ENCODE measurements at places on chromosomes 2 and 18. TPM values are rescaled to one million over a fixed set of nuclear protein-coding genes. Genes with fewer than 3 reads are reported as not detected.

DNA sequence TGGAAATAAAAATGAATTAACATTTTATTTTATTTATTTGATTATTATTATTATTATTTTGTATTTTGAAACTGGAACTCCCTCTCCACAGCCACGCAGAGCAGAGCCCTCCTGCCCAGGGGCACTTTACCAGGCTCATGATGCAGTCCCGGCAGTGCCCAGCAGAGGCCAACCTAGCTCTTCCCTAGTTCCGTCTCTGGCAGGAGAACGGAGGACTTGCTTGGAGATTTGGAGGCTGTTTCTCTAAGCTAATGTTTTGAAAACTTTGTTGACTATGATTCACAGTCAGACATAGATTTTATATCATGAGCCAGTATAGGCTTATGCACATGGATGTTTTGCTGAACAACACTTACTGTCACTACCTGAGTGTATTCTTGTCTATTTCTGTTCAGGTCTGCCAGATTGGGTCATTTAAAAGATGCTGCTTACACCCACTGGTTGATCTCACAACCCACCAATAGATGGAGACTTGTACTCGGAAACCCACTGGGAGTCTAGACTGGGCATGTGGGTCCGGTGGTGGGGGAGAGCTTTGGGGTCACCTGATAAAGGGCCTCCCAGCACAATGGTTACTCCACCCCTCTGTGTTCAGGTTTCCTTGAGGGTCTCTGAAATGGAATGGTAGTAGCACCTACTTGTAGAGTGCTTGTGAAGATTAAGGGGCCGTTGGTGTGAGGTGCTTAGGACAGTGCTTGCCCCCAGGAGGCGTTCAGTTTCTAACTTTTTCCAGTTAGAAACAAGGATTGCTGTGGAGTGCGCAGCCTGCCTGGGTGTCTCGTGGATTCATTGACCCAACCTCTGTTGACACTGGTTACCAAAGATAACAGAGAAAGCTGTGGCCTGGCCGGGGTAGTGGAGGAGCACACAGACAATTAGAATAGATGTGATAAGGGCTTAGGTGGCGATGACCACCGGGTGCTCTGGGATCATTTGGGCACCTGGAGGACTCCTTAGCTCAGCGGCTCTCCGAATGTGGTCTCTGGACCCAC, 177.3 kb downstream of the HAUS1 start:
- peak; percentile 55 for DNase-seq

GRCh38 chr18:1653873-1654272, 749.2 kb downstream of the ADCYAP1 start:
- no peak for DNase-seq

DNA sequence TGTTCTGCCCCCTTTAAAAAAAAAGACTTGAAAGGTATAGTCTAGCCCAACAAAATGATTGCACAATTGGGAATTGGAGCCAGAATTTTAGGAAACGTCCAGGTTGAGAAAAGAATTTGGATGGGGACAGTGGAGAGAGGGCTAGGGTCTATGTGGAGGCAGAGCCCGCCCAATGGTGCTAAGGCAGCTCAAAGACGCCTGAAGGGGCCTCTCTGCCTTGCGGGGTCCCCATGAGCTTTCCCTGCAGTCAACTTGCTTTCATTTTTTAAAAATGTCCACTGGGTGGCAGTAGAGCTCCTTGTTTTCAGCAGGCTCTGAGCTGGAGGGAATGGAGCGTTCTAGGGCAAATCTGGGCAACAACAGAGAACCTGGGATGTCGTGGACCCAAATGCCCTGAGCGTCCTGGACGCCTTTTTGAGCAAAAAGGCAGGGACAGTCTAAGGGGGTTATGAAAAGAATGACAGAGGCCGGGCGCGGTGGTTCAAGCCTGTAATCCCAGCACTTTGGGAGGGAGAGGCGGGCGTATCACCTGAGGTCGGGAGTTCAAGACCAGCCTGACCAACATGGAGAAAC, 40.2 kb upstream of the ITM2C start:
- DNase-seq: peak; percentile 83

- DNase-seq: no peak
Observed at GRCh38 chr2:203721781-203722300, 15.4 kb downstream of the CD28 start.

GRCh38 chr18:37253394-37254235, 312.0 kb downstream of the CELF4 start:
- DNase-seq: no peak

DNA sequence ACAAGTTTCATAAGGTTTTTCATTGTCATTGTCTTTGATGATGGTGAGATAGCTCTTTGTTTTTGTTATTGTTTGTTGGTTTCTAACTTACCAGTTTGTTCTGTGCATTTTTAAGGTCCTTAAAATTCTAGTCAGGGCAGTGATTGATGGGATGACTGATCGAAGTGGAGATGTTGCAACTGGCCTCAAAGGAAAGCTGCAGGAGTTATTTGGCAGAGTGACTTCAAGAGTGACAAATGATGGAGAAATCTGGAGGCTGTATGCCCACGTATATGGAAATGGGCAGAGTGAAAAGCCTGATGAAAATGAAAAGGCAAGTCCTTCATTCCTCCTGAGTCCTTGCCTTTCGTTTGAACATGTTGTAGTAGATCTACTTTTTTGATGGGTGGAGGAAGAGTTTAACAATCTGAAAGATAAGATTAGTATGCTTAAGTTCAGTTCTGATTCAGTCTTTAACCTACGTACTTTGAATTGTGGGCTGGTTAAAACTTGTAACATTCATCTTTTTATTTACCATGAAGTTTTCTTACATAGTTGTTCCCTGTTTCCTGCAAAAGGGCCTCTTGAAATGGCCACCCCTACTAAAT, 135.8 kb upstream of the LTBP1 start:
- no peak for DNase-seq

DNA sequence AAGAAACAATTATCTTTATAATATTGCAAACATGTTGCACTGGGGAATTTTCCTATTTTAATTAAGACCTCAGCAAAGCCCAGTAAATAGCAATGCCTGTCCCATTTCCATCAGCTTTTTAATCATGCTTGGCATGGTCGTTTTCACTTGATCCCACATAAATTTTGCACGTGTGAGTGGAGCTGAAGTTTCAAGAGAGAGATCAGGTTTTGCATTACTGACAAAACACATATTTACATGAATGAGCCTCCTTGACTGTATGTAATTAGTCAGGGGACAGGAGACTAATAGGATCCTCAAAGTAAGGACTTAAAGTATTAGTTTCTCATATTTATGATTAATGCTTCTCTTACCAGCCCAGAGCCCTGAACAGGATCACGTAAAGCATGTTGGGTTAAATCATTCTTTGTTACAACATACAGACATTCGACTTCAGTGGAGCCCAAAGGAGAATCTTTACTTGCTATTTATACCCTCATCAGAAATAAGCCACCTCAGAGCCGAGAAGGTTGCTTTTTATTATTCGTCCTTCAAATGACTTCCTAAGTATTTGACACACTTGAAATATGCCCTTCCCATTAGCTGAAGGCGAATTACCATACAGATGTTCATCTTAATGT, 711.3 kb downstream of the GALR1 start:
- DNase-seq: no peak

DNA sequence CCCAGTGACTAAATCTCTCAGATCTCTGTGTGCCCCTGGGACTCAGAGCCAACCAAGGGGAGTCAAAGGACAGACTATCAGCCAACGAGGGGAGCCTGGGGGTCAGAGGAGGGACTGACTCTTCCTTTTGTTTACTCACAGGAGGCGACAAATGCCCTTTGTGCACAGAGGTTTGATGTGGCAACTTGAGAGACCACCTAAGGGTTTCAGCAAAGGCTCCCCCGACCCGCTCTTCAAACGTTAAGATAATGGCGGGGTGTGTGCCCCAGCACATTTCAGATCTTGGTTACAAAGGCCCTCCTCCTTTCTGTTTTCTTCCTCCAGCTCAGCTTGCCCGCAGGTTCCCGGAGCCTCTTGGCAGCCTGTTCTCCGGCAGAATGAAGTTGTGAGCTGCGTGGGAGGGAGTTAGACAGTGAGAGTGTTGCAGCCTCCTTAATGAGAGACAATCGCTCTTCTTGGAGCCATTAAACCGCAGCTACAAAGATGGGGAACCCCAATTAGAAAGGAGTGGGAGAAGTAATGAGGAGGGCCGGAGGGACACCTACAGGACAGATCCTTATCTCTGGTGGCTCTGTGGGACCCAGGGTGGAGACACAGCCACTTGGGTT, 76.2 kb downstream of the KIAA2012 start:
- peak; percentile 31 for DNase-seq

GRCh38 chr2:241234066-241234790, 45.8 kb downstream of the ANO7 start:
- DNase-seq: no peak

DNA sequence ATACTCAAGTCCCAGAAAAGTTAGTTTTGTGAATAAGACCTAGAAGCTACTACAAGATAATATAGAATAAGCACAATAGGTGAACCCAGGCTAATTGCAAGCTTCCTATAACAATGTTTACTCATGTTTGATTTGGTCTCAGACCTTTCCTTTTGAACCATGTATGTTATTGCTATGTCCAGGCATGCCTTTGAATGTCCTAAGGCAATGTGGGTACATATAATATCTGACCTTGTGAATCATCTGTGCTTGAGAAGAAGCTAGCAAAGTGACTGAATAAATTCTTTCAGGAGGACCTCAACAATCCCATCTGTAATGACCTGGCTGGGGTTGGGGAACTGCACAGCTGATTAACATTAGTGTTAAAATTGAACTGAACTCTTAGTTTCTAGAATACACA, 1285.9 kb upstream of the CELF4 start:
- no peak for DNase-seq

- no peak for DNase-seq
Observed at GRCh38 chr2:3465844-3466481, 53.4 kb downstream of the ADI1 start.

DNA sequence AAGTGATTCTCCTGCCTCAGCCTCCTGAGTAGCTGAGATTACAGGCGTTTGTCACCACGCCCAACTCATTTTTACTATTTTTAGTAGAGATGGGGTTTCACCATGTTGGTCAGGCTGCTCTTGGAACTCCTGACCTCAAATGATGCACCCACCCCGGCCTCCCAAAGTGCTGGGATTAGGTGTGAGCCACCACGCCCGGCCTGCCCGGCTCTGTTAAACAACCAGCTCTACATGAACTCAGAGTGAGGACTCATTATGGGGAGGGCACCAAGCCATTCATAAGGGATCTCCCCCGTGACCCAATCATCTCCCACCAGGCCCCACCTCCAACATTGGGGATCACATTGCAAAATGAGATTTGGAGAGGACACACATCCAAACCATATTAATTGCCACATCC, 8.8 kb downstream of the ATIC start:
- DNase-seq: no peak

DNA sequence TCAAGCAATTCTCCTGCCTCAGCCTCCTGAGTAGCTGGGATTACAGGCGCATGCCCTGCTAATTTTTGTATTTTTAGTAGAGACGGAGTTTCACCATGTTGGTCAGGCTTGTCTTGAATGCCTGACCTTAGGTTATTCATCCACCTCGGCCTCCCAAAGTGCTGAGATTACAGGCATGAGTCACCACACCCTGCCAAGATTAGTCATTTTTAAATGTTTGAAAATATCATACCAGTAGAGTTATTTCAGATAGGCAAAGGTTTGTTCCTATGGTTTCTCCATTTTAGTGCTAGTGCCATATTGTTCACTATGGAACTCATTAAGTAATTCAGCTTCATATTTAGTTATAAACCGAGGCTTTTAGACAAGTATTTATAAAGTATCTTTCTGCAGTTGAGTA, 52.3 kb downstream of the HIBCH start:
- no peak for DNase-seq

GRCh38 chr2:111912547-111912946, 14.1 kb downstream of the MERTK start:
- no peak for DNase-seq

DNA sequence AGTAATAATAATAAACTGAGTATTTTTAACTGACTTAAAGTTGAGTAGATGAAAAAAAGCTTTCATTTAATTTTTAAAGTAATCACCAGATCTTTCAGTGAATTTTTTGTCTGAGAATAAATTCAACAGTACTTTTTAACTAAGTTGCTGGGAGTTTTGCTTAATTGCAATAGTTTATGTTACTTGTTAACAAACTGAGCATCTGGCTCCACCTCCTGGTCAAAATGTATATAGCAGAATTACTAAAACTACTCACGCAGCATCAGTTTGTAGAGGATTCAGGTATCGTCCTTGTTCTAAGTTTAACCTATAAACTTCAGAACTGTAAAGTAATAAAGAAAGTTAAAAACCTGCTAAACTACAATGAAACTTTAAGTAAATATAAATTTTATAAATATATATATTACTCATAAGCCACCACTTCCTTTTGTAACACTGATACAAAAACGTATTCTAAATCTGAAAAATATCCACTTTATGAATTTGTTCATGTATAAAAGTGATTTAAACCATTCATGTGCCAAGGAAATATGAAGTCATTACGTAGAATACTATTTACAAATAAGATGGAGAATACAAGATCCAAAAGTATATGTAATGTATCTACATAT, 21.3 kb downstream of the NOL10 start:
- DNase-seq: peak; percentile 59

DNA sequence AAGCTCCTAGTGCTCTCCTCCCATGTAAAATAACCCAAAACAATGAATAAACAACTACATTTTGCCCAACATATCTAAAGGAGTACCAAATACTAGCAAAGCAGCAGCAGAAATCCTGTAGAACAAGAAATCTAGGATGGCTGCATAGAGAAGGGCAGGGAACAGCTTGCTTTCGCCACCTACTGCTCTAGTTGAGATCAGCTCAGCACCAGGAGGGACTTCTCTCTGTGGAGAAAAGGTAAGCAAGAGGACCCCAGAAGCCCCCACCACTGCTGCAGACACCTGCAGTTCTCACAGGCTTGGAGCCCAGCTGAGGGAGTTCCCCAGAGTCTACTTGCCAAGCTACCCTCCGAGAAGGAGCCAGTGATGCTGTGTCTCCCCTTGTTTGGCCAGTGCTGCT, 243.0 kb upstream of the CHST9 start:
- no peak for DNase-seq

DNA sequence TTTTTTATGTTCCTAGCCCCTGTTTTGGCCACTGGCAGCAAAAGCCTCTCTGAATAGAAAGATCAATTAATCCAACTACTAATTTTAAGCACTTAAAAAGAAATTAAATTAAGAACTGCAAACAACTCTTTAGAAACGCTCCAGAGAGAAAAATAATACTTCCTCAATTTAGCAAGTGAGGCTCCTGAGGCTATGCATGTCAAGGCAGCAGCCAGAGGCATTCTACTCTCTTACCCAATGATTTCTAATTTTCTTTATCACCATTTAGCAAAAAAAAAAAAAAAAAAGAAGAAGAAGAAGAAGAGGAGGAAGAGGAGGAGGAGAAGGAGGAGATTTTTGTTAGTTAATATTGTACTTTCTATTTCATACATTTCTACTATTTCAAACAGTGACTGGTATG, 68.5 kb downstream of the TMEM237 start:
- DNase-seq: no peak

DNA sequence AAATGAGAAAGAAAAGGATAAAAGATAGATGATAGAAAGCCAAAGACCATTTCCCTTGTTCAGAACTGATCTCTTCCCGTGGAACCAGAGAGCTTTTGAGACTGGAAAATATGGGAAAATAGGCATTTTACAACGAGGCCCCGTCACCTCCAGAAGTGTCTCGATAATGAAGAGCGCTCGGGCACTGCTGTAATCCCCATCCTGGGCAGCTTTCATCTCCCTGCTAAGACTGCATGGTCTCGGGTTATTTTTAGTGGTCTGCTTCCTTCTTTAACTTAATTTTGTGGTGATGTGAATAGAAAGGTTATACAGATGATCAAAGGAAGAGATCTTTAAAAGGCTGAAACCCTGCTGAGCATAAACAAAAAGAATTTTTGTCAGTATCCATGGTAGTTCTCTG, 176.6 kb downstream of the METTL4 start:
- no peak for DNase-seq

KRTCAP3 gene
- polyA plus RNA-seq: 12.0 TPM

C1QL2 gene
- polyA plus RNA-seq: not detected

LYG1 gene
- polyA plus RNA-seq: 2.5 TPM

UGT1A10 gene
- polyA plus RNA-seq: not detected

ANO7 gene
- polyA plus RNA-seq: 2.3 TPM

Measured in right lung (tissue), 10 donors.